ENCODE measurements at places on chromosomes 7 and 10.

DNA sequence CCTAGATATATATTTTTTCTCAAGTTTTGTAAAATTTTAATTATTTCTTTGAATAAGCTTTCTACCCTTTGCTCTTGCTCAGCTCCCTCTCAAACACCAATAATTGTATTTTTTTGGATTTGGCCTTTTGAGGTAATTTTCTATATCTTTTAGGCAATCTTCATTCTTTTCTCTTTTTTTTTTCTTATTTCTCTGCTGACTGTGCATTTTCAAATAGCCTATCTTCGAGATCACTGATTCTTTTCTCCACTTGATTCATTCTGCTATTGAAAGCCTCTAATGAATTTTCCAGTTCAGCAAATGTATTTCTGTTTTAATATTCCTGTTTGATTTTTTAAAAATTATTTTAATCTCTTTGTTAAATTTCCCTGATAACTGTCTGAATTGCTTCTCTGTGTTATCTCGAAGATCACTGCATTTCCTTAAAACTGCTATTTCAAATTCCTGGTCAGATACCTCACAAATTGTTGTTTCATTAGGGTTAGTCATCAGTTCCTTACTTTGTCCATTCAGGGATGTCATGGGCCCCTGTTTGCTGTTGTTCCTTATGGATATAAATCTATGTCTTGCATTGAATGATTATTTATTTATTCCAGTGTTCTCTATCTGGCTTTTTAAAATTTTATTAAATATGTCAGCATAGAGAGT, 100.1 kb upstream of the UNC5B start:
- no peak for DNase-seq

DNA sequence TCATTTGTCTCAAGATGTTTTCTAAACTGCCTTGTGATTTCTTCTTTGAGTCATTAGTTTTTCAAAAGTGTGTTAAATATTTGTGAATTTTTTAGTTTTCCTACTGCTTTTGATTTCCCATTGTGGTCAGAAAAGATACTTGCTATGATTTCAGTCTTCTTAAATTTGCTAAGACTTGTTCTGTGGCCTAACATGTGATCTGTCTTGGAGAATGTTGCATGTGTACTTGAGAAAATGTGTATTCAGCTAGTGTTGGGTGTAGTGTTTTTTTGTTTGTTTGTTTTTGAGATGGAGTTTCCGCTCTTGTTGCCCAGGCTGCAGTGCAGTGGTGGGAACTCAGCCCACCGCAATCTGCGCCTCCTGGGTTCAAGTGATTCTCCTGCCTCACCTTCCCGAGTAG, 28.6 kb downstream of the BMPR1A start:
- no peak for DNase-seq

DNA sequence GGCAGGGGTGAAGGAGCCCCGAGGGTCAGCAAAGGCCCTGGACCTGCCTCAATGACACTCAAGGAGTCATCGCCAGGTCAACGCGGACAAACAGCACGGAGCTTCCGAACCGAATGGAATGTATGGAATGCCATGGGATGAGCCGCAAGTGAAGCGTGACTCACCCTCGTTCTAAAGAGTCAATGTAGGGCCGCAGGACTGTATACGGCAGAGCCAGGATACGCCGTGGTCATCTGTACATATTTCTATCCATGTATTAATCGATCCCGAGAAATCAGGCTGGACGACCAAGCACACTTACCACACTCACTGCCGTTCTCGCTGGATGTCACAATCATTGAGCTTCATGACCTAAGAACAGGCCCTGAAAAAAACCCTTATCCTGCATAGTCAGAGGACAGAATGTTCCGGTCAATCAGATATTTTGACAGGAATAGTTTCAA, 4.3 kb downstream of the SNX8 start:
- no peak for DNase-seq

- DNase-seq = no peak
These were observed 30.7 kb upstream of the INPP5A start for GRCh38 chr10:132506711-132507408.

GRCh38 chr7:100154651-100155491, 3.7 kb downstream of the TRAPPC14 start:
- DNase-seq = no peak

DNA sequence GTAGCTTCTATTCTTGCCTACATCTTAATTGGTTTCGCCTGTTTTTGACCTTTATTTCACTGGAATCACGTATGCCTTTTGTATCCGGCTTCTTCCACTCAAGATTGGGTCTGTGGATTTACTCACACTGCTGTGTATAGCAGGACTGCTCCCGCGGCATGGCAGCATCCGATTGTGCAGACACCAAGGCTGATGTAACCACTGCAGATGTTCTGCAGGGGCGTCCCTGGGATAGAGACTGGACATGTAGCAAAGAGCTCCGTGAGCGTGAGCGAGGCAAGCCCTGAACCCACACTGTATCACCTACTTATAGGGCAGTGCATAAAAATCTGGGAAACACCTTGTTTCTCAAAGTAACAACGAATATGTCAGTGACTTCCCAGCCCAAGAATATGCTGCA, 11.4 kb upstream of the IDI2 start:
- no peak for DNase-seq

DNA sequence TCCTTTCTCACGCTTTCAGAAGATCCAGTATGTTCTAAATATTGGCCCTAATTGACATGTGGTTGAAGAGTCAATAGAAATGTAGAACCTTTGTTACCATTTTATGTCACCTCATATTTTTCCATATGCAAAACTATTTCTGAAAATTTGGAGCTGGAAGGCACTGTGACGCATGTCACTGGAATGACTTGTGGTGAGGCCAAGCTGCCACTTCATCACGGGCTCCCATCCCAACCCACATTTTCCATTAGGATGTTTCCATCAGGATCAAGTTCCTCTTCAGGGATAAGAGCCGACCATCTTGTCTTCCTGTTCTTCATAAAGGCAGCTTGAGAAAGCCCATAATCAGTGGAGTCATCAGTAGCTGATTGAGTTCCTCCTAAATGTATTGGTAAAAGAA, 1241.7 kb downstream of the GATA3 start:
- no peak for DNase-seq

DNA sequence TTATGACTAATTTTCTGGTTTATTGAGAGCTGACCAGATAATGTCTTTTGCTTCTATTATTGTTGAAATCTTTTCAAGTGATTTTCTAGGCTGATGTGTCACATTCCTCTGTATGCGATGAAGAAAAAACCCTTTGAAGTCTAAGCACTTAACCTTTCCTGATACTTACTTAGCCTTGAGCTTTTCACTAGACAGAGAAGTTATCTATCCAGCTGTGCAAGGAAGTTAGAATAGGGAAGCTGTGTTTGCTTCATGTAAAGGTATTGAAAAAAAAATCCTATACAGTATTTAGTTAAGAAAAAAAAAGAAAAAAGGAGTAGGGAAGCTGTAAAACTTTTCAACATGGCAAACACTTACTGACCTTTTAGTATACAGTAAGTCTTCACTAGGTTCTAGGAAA, 117.6 kb upstream of the DNAJB12 start:
- no peak for DNase-seq

DNA sequence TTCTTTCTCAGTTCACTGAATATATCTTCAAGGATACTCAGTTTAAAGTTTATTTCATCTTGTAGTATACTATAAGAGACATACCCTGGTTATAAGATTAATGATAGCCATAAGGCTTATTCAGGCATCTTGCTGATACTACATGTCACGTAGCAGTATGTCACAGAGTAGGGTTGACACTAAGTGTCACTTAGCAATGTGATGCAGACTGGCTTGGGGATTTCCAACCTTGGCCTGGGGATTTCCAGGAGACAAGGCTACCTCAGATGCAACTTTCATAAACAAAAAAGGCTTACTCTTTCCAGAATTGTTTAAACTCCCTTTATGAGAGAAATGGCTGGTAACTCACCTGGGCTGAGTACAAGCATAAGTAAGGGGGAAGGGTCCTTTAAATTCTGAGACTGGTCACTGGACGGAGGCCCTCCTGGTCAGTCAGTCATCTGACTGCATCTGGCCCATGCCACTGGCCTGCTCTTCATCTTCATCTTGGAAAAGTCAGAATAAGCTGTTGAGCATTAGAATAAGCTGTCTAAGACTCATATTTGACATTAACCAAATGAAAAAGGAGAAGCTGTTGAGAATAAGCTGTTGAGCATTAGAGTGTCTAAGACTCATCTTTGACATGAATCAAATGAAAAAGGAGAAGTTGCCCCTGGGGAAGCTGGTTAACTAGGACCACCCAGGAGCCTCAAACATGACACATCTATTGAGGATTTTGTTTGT, 9.5 kb downstream of the SLC13A1 start:
- DNase-seq = no peak

- DNase-seq = no peak
These were observed 96.0 kb downstream of the CALN1 start for GRCh38 chr7:72316148-72316547.

- no peak for DNase-seq
These were observed 115.6 kb upstream of the PHYHIPL start for GRCh38 chr10:59060852-59061251.

DNA sequence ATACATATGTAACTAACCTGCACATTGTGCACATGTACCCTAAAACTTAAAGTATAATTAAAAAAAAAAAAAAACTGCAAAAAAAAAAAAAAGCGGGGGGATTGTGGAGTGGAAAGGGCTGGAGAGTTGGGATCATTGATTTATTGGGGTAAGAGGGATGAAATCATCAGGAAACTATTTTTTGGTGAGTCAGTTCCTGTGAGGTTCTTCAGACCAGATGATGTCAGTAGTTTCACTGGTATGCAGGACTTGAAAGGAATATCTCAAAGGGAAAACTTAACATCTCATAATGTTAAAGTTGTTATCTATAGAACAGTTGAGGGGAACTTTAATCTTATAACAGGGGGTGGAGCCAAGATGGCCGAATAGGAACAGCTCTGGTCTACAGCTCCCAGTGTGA, 32.6 kb upstream of the TECTB start:
- no peak for DNase-seq

DNA sequence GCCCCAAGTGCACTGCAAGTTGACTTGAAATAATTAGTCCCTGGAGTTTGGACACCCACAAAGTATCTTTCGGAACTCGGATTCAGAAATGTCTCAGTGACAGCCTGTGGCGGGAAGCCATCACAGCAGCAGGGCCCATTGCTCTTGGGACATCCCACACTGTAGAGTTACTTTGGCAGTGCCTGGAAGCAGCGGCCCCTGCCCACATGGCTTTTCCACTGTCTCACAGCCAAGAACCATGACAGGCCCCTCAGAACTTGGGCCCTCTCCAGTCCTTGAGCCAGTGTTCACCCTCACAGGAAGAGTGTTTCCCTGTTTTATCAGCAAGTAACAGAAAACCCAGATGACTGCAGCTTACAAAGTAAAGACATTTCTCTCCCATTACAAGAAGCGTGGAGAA, 477.0 kb upstream of the GALNT17 start:
- no peak for DNase-seq

- no peak for DNase-seq
These were observed 636.7 kb upstream of the SEMA3D start for GRCh38 chr7:85823396-85824080.

GRCh38 chr10:26323219-26323618, 106.6 kb downstream of the GAD2 start:
- no peak for DNase-seq

Data from activated T-helper 2 cell treated with anti-CD3 and anti-CD28 coated beads, Interferon-gamma antibody, Interleukin-2, Interleukin-4, amounts not matched to agents 10 μg/mL and 5 μg/mL and 100 μg/mL, durations not matched to agents 14 hours and 24 hours and 36 hours (primary cell).